ENCODE measurements at places on chromosomes 4 and X.

DNA sequence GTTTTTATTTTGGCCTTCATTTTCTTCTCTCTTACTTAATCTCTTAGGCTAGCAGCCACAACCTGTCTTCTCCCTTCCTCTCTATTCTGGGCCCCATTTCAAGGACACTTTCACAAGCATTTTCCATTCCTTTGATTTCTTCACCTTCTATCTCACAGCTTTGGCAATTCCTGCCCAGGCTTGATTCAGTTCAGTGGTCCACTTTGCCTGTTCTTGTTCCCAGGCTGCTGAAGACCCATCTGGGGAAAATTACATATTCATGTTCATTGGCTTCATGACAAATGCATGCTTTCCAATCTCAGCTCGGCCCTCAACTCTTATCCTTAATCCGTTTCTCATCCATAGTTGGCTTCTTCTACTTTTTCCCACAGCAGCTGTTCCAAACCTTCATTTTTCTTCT is 38.7 kb upstream of the LPAR4 start:
- DNase-seq, result no peak

GRCh38 chr4:147842573-147842972 is 110.7 kb downstream of the ARHGAP10 start:
- no peak for DNase-seq

GRCh38 chrX:9781941-9782340 is 4.3 kb upstream of the SHROOM2 start:
- DNase-seq, result no peak

DNA sequence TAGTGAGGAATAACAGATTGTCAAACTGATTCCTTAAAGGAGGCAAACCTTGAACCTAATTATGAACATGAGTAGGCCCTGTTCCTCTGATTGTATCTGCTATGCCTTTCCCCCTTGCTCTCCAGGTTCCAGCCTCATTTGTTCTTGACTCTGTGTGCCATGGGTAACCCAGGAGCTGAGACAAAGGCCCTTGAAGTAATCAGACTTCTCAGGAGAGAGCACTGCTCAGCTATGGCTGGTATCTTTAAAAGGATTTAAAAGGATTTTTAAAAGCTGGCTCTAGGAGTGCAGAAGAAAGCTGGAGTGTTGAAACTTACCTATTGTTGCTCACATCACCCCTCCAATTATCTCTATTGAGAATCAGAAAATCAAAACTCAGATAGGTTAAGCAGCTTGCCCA is 1565.5 kb upstream of the AGA start:
- no peak for DNase-seq

DNA sequence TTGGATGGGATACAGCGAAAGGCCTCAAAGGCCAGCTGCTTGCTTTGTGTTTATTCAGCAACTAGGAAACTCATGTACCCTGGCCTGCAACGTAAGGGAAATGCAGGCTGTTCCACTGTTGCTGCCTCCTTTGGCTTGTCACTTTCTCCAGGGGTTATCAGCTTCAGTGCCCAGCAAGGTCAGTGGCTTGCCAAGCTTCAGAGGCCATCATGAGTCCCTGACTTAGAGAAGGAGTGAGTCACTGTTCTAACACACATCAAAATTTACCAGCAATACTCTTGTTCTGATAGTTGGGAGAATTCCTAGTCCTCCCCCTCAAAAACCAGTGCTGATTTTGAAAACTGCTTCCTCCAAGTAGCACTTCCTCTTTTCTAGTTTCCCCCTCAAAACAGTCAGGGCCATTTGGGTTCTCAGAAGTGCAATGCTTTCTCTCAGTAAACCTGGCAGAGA is 250.8 kb downstream of the ARHGAP24 start:
- no peak for DNase-seq

DNA sequence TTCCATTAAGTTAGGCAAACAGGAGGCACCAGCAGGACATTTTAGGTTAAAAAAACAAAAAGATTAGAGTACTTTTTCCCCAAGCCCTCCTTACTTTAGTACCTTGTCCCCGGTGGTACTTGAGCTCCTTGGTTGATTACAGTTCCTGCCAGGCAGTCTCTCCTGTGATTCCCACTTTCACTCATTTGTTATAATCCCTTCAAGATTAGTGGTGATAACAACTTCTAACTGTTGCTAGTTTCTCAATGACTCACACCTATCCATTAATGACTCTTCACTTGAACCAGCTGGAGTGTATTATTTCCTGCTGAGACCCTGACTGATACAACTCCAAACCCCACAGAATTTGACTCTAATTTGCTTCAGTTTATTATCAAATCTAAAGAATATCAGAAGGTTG is 765.0 kb upstream of the DIAPH2 start:
- DNase-seq, result no peak

GRCh38 chr4:85734424-85734831 is 259.5 kb downstream of the ARHGAP24 start:
- DNase-seq, result no peak

DNA sequence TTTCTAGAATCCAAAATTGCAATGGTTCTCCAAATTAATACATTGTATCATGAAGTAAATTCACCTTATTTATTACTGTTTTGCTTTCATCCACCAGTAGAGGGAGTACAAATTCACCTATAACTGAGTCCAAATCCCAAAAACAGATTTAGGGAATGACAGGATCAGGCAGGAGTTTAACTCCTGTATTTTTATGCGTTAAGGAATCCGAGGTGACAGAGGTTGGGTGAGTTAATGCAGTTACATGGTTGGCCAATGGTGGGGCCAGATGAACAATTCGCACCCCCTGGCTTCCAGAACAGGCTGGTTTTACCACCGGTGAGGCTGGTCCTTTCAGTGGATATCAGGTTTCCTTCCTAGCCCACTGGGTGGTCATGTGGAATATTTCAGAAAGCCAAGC is 82.4 kb downstream of the MTNR1A start:
- DNase-seq, result peak; percentile 33

GRCh38 chr4:82745173-82745842 is 53.3 kb downstream of the SCD5 start:
- DNase-seq, result no peak

DNA sequence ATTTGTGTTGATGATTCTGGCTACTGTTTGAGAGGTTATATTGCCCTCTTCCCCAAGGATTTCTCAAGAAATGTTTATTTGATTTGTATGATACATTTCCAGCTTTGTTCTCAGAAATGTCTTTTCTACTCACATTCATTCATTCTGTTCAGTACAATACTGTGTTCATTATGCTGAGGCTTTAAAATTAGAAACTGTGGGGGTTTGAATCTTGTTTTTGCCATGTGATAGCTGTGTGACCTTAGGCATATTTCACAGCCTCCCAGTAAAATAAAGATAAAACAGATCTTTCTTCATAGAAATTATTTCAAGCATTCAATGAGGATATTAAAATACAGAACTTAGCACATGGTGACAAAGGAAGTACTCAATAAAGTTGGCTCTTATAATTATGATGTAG is 123.9 kb downstream of the DMD start:
- DNase-seq, result no peak

GRCh38 chr4:108527723-108528122 is 92.7 kb upstream of the RPL34 start:
- DNase-seq, result no peak

DNA sequence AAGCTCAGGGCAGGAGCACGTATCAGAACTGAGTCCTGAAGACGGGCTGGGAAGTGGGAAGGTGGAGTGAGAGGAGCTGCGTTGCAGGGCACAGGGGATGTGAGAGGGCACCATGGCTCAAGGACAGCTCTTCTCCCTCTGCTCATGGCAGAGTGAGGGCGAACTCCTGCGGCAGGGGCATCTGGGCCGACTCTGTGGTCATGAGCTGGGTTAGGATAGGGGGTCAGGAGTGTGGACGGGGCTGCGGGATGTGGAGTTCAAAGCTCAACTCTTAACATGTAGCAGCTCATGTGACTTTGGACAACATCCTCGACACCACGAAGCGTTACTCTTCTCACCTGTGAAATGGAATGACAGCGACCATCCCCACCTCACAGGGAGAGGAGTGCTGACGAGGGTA is 19.4 kb upstream of the SORCS2 start:
- DNase-seq, result no peak

Measured in LoVo (cell line).